Astrocyte (in vitro differentiated cells and primary cell): ENCODE measurements at places on chromosomes 2 and 18. TPM values are rescaled to one million over a fixed set of nuclear protein-coding genes. Genes with fewer than 3 reads are reported as not detected.

The UGT1A8 gene
- not detected in 2 replicates for total RNA-seq

The ABCB11 gene
- total RNA-seq, result 0.02 TPM in 1 of 2 replicates, not detected in the other

The DNAH7 gene
- total RNA-seq, result 0.79 and 1.2 TPM in 2 replicates

GRCh38 chr2:231047923-231048915 is 8.4 kb upstream of the PSMD1 start:
- no peaks in the 10 kb centered on the region for H3K36me3 ChIP-seq
- H3K4me1 ChIP-seq, result peaks cover 3% of the 10 kb centered on the region
- no peak overlapping the region for H3K4me3 ChIP-seq
- no peak overlapping the region for H3K27ac ChIP-seq
- no peak for DNase-seq

- peaks cover 11% of the 10 kb centered on the region for H3K27me3 ChIP-seq
- no peak for DNase-seq
- no peaks in the 10 kb centered on the region for H3K4me1 ChIP-seq
Observed at GRCh38 chr2:54289917-54290316, 33.9 kb upstream of the TSPYL6 start.

DNA sequence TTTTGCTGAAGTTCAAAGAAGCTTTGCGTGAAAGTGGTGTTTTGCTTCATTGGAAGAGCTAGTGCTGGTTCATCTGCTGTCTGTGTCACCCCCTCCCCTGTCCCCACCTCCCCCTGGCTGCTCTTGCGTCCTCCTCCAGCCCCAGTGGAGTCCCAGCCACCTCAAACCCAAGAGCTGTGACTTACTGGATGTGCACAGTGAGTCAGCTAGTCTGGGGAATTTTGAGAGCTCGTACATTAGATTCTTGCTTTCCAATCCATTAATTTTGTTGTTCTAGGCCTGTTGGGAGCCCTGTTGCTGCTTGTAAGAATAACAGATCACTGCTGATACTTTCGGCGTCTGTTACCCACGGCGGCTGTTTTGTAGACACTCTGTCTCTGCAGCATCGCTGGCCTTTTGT is 412.1 kb downstream of the TSN start:
- no peak overlapping the region for H3K27ac ChIP-seq
- H3K36me3 ChIP-seq, result no peaks in the 10 kb centered on the region
- DNase-seq, result peak; percentile 36
- no peak overlapping the region for H3K4me3 ChIP-seq
- no peaks in the 10 kb centered on the region for H3K4me1 ChIP-seq
